ENCODE measurements at places on chromosomes 16 and 17.

DNA sequence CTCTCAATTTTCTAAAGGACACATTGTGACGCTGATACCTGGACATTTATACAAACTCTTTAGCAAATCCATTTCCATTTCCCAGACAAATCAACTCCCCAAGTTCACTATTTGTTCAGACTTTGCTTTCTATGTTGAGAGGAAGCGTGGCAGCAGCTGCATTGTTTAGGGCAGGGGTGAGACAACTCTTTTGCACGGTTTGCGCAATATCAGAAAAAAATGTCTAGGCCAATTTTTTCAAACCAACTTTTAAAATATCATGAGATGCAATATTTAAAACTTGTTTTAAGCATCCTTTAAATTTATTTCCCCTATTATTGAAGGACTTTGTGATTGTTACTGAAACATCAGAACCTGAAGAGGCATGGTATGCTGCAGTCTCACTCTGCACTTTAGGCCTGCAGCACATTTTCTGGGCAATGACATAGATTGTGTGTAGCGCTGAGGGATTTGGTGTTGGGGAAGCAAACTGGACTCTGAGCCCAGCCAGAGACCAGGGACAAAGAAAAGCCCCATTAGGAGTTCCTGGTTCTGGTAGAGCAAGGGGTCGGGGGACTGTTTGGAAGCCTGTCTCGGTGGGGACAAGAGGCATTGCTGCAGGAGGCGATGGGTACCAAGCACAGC is 6.4 kb upstream of the CCDC182 start:
- no peak for DNase-seq

- DNase-seq: peak; percentile 82
These were observed 133.3 kb upstream of the CIBAR2 start for GRCh38 chr16:85245307-85246172.

- no peak for DNase-seq
These were observed 12.6 kb downstream of the TBX4 start for GRCh38 chr17:61464843-61465180.

- no peak for DNase-seq
These were observed 17.6 kb upstream of the CYB5B start for GRCh38 chr16:69406780-69407331.

DNA sequence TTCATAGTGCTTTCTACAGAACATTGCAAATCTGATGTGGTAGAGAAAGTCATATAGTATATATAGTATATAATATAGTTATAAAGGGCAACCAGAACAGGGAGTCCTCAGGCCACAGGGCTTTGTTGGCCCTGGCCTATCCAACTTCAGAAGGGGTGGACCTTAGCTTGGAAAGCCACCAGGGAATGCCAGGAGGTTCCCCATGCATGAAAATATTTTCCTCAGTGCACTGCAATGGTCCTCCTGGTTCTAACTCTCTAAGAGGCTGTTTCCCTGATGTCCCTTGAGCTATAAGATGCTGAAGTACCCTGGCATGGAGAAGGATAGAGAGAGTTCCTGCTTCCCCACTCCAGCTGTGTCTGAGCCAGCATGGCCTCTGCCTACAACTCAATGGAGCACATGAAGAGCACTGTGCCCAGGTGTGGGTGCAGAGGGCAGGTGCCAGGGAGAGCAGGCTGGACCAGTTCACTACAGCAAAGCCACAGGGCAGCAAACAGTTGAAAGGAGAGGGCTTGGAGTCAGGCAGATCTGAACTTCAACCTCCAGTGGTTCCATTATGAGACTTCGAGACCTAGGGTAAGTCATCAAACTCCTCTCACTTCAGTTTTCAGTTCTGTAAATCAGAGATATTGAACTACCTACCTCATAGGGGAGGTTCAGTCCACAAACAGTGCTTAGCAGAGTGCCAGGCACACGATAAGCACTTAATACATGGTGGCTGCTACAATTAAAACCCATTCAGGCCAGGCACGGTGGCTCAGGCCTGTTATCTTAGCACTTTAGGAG is 183.1 kb downstream of the SALL1 start:
- no peak for DNase-seq

GRCh38 chr17:10421900-10422542 is at the start of gene MYH8:
Gene MYH8 (minus strand): TSS chr17:10421950. CDS start chr17:10420227, 1,723 bp downstream.
- no peak for DNase-seq
